ENCODE measurements at places on chromosomes 4 and X. TPM values are rescaled to one million over a fixed set of nuclear protein-coding genes. Genes with fewer than 3 reads are reported as not detected.

Gene IL13RA1
- 38.6 TPM for total RNA-seq

DNA sequence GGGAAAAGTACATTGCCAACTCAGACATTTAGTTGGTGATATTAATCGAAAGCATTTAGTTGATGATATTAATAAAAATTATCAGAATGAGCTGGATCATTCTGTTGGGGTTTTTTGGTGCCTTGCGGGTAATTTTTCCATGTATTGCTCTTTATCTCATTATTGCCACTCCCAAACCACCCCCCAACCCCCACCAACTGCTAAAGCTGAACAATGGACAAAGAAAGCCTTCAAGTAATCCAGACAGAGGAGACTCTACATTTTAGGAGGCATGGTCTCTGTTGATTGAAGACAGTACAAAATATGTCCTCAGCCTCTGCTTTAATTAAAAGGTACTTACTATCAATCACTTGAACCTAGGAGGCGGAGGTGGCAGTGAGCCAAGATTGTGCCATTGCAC is 22.5 kb downstream of the PDK3 start:
- no peak overlapping the region for H3K27ac ChIP-seq
- H3K4me1 ChIP-seq, result no peaks in the 10 kb centered on the region
- no peaks in the 10 kb centered on the region for H3K36me3 ChIP-seq
- DNase-seq, result no peak
- no peak overlapping the region for H3K4me3 ChIP-seq

Gene PNMA6E
- total RNA-seq, result not detected

Gene FGF16
- not detected for total RNA-seq

GRCh38 chrX:29652484-29652883 is 562.9 kb upstream of the MAGEB2 start:
- DNase-seq, result no peak
- H3K36me3 ChIP-seq, result no peaks in the 10 kb centered on the region
- no peaks in the 10 kb centered on the region for H3K4me1 ChIP-seq
- H3K27me3 ChIP-seq, result no peaks in the 10 kb centered on the region

DNA sequence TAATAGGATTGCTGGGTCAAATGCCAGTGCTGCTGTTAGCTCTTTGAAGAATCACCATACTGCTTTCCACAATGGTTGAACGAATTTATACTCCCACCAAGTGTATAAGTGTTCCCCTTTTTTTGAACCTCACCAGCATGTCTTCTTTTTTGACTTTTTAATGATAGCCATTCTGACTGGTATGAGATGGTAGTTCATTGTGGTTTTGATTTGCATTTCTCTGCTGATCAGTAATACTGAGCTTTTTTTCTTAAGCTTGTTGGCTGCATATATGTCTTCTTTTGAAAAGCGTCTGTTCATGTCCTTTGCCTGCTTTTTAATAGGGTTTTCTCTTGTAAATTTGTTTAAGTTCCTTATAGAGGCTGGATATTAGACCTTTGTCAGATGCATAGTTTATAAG is 14.8 kb downstream of the USP38 start:
- no peaks in the 10 kb centered on the region for H3K27me3 ChIP-seq
- no peak overlapping the region for H3K4me3 ChIP-seq
- H3K4me1 ChIP-seq, result no peaks in the 10 kb centered on the region
- no peak for DNase-seq

GRCh38 chrX:20680998-20681397 is 414.3 kb upstream of the RPS6KA3 start:
- no peak for DNase-seq
- H3K4me3 ChIP-seq, result no peak overlapping the region
- H3K4me1 ChIP-seq, result no peaks in the 10 kb centered on the region
- H3K36me3 ChIP-seq, result no peaks in the 10 kb centered on the region
- no peak overlapping the region for H3K27ac ChIP-seq
- no peaks in the 10 kb centered on the region for H3K27me3 ChIP-seq

DNA sequence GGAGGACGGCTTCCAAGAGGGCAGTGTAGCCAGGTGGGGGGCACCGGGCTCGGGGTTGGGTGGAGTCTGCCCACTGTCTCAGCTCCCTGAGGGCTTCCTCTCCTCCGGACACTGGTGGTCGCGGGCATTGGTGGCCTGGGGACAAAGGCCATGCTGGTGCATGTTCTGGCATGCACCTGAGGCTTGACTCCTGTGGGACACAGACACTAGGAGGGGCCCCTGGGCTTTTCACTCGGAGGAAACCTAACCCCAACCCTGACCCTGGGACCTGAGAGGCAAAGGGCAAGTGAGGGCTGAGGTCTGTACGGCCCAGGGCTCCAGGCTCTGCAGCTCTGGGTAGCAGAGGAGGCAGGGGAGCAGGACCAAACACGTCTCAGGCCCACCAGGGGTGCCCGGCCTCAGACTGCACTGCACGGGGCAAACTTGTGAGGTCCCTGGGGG is 22.3 kb upstream of the FGFR3 start:
- peaks cover 59% of the 10 kb centered on the region for H3K27me3 ChIP-seq
- H3K36me3 ChIP-seq, result no peaks in the 10 kb centered on the region
- no peak for DNase-seq
- H3K4me1 ChIP-seq, result peaks cover 53% of the 10 kb centered on the region

DNA sequence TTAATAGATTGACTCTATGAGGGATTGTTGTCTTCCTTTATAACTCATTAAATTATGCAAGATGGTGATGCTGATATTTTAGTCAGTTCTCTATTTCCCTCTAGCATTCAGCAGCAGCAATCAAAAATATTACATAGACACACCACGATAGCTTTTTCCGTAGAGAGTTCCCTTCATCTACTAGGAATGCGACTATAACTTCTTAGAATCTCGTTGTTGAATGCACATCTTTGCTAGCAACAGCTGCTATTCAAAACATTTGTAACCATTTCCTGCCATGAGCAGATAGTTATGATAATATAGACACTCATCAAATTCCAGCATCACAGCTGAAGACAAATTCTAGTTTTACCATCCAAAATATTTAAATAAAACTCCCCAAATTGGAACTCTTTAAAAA is 147.4 kb upstream of the FGF13 start:
- H3K27me3 ChIP-seq, result no peaks in the 10 kb centered on the region
- no peaks in the 10 kb centered on the region for H3K36me3 ChIP-seq
- H3K27ac ChIP-seq, result peak overlapping the region; percentile 20
- no peak for DNase-seq
- no peak overlapping the region for H3K4me3 ChIP-seq

DNA sequence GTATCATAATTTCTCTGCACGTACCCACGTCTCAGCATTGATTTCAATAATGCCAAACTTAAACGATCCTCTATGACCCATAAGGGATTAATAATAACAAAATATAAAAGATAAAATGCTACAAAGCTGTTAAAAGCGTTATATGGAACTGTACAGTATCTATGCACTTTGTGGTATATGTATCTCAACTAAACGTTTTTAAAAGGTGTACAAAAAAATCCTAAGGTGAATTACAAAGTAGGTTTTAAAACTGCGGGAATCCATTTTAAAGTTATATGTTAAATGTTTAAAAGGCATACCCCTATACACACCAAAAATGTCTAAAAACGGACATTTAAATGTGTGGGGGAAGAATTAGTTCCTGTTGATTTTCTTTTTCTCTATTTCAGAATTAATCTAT is 860 bp downstream of the ZNF182 start:
- H3K4me3 ChIP-seq, result peak overlapping the region; percentile 67
- DNase-seq, result no peak
- H3K4me1 ChIP-seq, result no peaks in the 10 kb centered on the region
- 0 out of 2 replicates have a peak, but pooled peaks cover 3% of the 10 kb centered on the region for H3K36me3 ChIP-seq

GRCh38 chr4:186743261-186743660 is 19.6 kb upstream of the FAT1 start:
- no peaks in the 10 kb centered on the region for H3K27me3 ChIP-seq
- no peaks in the 10 kb centered on the region for H3K36me3 ChIP-seq
- H3K4me1 ChIP-seq, result peaks cover 8% of the 10 kb centered on the region
- no peak overlapping the region for H3K27ac ChIP-seq
- DNase-seq, result no peak
- no peak overlapping the region for H3K4me3 ChIP-seq

Gene C4orf51
- total RNA-seq, result not detected

GRCh38 chr4:24741910-24742309 is 53.5 kb upstream of the SOD3 start:
- H3K4me3 ChIP-seq, result no peak overlapping the region
- no peaks in the 10 kb centered on the region for H3K27me3 ChIP-seq
- H3K27ac ChIP-seq, result no peak overlapping the region
- no peaks in the 10 kb centered on the region for H3K36me3 ChIP-seq
- DNase-seq, result no peak

Gene POU4F2
- 0.06 TPM for total RNA-seq

Measured in SJCRH30 (cell line).